Right ventricle myocardium superior (tissue), 1 donor: ENCODE measurements at places on chromosomes 16 and 17. TPM values are rescaled to one million over a fixed set of nuclear protein-coding genes. Genes with fewer than 3 reads are reported as not detected.

DNA sequence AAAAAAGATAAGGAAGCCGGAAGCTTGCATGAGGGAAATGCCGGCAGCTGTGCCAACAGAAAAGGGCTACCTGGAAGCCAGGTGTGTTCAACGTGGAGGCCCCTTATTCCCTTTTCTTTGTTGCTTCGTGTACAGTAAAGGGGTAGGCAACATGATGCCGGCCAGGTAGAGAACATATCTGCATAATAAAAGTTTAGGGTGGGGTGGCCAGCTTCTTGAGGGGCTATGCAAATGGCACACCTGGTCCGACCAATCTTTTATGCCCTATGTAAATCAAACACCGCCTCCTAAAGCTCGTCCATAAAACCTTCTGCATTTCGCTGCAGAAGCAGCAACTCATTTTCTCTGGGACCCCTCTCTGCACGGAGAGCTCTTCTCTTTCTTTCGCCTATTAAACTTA lies 911.6 kb downstream of the KCNJ2 start:
- no peak for DNase-seq

- no peak for DNase-seq
Observed at GRCh38 chr17:51526507-51526906, 266.2 kb downstream of the UTP18 start.

ARHGAP44 gene
- 7.9 TPM for total RNA-seq

- no peak for DNase-seq
Observed at GRCh38 chr16:87979352-87979751, 28.1 kb downstream of the BANP start.

DNA sequence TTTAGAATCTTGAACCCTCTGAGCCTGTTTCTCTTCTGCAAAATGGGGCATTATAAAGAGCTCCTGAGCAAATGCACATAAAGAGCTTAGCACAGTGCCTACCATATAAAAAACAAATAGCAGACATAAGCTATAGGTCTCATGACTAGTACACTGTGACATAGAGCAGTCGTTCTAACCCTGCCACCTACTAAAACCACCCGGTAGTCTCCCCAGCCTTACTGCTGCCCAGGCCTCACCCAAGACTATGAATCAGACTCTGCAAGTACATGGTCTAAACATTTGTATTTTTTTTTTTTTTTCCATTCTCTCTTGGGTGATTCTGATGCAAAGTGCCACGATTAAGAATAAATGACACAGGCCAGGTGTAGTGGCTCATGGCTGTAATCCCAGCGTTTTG lies 33.9 kb downstream of the STX8 start:
- DNase-seq, result no peak

GRCh38 chr16:64437706-64438324 lies 684.0 kb downstream of the CDH11 start:
- no peak for DNase-seq

DNA sequence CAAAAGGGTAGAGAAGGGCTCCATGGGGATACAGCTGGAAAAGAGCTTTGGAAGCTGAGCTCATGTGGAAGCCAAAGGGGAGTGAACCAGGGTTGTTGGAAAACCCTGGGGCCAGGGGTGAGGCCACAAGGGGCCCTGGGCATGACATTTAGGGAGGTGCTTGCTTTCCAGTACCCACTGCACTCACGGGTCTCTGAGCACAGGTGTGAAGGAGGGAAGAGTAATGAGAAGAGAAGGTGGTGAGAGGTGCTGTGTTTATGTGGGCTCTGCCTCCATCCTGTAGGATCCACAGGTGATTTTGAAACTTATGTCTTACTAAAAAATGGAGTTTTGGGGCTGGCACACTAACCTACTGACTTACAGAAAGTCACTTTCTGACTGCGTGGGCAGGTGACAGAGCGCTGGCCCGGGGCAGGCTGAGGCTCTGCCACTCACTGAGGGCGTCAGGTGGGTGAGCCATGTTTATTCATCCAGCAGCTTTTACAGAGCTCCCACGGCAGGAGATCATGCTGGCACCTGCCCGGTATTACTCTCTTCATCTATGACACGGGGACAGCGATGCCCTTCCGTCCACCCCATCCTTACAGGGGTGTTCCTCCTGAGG lies 18.9 kb downstream of the KSR1 start:
- no peak for DNase-seq

DNA sequence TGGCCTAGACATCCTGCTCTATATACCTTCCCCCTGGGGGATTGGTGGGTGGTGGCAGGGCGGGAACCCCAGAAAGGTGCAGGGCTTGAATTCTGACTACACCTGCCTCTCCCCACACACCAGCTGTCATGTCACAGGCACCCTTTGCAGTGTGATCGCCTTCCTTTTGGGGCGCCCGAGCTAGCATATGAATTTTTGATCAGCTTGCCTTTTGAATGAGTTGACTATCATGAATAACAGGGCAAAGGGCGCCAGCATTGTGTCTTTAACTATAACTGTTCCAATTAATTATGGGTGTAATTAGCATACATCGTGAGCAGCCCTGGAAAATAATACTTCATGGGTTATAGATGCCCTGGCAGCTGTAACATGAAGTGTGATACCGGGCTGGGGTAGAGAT lies 72.7 kb downstream of the CYLD start:
- no peak for DNase-seq

DNA sequence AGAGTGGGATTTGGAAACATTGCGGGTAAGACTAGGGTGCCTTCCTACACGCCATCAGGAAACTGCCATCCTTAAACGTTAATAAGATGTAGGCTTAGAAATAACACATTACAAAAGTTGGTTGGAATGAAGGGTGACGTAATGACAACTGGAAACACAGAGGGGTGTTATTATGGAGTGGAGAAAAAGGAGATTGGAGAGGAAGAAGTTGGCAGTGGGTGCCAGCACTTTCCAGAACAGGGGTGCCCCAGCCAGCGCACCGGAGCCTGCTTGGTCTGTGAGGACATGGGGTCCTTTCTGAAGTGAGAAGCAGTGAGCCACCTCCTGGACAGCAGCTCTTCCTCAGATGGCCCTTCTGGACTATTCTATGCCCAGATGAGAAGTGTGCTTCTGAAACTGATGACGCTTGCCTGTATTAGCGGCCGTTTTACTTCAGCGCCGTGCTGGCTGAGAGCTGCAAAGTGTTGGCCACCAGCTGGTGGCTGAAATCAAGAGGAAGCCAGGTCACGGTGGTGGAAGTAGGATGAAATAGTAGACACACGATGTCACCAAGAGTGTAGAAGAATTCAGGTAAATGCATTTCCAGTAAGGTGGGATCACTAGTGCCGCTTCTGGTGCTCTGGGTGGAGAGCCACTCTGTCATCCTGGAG lies 244.8 kb downstream of the NTN1 start:
- DNase-seq, result no peak

DNA sequence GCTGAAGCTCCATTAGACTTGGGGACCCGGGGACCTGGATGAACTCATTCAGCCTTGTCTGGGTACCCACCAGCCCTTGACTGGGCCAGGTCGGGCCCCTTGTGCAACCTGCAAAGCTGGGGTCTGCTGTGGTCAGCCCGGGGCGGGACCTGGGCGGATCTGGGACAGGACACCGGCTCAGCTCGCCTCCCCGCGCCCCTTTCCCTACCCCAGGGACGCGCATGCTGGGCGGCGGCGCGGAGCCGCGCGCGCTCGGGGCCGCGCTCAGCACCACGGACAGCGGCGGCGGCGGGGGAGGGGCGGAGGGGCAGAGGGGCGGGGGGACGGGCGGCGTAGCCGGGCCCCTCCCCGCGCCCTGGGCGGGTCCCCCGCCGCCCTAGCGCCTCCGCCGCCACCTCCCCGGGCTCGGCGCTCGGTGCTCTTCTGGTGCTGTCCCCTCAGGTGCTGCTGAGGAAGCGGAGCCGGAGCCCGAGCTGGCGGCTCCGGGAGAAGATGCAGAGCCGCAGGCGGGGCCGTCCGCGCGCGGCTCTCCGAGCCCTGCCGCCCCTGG lies 7.4 kb downstream of the ACD start:
- no peak for DNase-seq

KRTAP3-1 gene
- not detected for total RNA-seq

- DNase-seq, result peak; percentile 67
Observed at GRCh38 chr17:574061-574460, 140.6 kb downstream of the VPS53 start.

DNA sequence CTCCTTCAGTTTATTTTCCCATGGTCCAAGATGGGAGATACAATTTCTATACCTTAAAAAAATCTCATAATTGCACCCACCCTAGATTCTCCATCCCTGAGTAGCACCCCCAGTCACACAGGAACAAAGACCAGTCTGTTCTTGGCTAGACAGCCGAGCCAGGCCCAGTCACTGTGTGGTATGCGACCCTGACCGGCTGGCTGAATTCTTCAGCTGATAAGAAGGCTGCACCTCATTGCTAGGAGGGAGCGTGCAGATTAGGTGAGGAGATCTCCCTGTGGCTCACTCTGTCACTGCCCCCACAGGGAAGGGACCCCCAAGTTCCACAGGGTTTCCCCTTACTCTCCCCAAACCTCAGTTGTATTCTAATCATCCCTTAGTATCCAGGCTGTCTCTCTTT lies 138.7 kb downstream of the SALL1 start:
- DNase-seq, result no peak

DNA sequence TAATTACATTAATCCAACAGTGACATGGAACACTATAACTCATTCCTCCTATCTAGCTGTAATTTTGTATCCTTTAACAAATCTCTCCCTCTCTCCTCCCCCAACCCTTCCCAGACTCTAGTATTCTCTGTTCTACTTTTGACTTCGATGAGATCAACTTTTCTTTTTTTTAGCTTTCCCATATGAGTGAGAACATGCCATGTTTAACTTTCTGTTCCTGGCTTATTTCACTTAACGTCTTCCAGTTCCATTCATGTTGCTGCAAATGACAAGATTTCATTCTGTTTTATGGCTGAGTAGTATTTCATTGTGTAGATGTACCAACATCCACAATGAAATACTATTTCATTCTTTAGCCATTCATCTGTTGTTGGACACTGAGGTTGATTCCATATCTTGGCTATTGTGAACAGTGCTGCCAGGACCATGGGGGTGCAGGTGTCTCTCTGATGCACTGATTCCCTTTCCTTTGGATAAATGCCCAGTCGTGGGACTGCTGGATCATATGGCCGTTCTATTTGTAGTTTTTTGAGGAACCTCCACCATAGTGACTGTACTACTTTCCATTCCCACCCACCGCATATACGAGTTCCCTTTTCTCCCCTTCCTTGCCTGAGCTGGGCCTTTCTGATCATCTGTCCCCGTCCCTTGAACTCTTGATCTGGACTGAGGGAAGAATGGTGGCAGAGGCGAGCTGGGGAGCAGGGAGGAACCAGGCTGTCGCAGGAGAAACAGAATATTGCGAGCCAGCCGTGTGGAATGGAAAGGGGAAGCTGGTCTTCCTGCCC lies 7.7 kb upstream of the CEP295NL start:
- no peak for DNase-seq

- peak; percentile 85 for DNase-seq
Observed at GRCh38 chr17:40553694-40554534, 11.4 kb downstream of the CCR7 start.

- DNase-seq, result no peak
Observed at GRCh38 chr17:30273373-30273772, 18.4 kb downstream of the BLMH start.
